CD4-positive, CD25-positive, alpha-beta regulatory T cell (primary cell): ENCODE measurements at places on chromosomes 6 and 20.

DNA sequence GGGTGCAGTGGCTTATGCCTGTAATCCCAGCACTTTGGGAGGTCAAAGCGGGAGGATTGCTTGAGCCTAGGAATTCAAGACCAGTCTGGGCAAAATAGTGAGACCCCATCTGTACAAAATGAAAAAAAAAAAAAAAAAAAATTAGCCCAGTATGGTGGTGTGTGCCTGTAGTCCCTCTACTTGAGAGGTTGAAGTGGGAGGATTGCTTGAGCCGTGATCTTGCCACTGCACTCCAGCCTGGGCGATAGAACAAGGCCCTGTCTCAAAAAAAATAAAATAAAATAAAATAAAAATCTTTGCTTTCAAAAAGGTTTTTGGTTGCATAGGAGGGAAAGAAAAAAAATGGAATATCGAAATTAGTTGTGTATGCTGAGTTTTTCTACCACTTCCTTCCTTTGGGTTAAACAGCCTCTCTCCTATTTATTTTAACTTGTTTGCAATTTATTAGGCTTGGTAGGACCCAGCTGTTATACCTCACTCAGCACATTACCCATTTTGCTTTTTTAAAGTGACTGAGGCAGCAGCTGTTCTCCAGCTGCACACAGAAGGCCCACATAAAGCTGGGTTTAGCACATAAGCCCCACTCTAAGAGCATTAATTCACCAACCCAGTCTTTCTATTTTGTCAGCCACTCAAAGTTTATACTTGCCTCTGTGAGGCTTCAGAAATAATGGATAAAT lies 152.3 kb downstream of the ZFAND3 start:
- no peak for DNase-seq

DNA sequence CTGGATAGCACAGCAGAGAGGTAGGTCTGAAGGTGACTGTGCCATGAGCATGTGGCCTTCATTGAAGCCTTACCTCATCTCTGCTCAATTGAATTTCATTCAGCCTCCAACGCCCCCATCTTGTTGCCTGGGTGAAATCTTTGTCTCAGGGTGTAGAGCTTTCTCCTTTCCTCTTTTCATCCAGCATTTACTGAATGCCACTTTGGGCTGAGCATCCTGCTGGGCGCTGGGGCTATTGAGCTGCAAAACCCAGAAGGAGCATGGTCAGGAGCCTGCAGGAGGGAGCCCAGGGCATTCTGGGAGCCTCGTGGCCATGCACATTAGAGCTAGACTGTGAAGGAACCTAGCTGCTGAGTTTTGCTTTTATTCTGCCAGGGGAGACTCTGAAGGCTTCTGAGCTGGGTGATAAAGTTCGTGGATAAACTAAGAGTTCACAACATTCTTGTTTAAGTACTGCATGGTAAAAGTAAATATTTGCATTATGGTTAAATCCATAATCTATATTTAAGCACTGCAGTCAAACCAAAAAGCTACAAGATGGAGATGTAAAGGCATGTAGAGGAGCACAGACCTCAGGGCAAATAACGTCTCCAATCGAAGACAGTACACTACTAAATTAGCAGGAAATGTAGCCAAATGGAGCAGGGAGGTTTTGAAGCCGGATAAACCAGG lies 13.2 kb upstream of the ASXL1 start:
- no peak for DNase-seq

GRCh38 chr6:11828262-11828870 lies 49.8 kb upstream of the ADTRP start:
- no peak for DNase-seq

DNA sequence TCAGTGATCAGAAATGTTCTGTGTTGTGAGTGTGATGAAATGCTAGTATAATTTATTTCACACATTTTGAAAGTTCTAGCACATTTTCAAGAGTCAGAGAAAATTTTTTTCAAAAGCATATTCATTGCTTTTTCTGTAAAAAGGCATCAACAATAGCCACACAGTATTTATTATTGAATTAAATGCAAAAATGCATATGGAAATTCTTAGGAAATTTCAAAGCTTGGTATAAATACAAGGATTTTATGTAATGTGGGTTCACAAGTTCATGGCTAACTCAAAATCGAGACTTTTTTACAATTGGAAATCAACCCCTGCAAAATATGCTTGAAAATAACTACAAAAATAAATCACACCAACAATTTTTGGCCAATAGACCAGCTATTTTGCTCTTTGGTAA lies 302.0 kb upstream of the ECI2 start:
- DNase-seq, result no peak

GRCh38 chr6:41358503-41358902 lies 23.1 kb downstream of the NCR2 start:
- DNase-seq, result no peak

DNA sequence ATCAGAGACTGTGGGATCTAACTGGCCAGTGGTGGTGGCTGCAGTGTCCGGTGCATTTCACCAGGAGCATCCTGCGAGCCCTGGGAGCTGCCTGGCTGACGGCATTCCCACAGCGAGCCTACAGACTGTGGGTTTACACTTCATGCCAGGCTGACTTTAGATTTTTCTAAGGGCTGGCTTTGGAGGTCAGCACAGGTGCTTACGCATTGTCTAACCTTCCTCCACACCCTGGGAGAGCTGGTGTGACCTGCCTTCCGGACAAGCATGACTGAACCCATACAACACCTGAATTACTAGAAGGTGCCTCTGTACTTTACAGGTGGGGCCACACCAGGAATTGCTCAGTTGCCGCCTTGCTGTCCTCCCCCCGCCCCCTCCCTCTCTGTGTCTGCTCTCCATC lies 96.2 kb downstream of the RREB1 start:
- no peak for DNase-seq

DNA sequence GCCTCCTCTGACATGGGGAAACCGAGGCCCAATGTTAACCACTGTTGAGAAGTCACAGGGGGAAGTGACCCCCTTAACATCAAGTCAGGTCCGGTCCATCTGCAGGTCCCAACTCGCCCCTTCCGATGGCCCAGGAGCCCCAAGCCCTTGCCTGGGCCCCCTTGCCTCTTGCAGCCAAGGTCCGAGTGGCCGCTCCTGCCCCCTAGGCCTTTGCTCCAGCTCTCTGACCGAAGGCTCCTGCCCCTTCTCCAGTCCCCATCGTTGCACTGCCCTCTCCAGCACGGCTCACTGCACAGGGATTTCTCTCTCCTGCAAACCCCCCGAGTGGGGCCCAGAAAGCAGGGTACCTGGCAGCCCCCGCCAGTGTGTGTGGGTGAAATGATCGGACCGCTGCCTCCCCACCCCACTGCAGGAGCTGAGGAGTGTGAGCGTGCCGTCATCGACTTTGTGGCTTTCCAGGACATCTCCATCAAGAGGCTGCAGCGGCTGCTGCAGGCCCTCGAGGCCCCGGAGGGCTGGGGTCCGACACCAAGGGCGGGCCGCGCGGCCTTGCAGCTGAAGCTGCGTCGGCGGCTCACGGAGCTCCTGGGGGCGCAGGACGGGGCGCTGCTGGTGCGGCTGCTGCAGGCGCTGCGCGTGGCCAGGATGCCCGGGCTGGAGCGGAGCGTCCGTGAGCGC lies 1.6 kb downstream of the TNFRSF6B start:
- no peak for DNase-seq

DNA sequence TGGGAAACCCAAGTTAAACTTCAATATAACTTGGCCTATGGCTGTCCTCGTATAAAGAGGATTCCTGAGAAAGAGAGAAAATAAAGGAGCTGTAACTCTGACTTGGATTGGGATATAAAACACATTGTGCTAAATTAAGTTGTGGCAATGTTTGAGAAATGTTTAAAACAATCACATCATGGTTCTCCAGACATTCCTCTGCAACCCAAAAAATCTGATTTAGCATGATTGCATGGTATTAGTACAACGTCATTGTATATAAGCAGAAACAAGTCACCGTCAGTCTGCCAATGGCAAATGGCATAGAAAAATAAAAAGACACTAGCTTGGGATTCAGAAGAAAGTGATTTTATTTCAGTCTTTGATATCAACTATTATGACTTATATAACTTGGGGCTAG lies 140.2 kb upstream of the FAM83B start:
- no peak for DNase-seq

- DNase-seq, result no peak
These were observed 285.0 kb upstream of the SPTLC3 start for GRCh38 chr20:12723811-12724210.

- peak; percentile 79 for DNase-seq
These were observed 1.2 kb downstream of the B3GAT2 start for GRCh38 chr6:70955441-70956190.

DNA sequence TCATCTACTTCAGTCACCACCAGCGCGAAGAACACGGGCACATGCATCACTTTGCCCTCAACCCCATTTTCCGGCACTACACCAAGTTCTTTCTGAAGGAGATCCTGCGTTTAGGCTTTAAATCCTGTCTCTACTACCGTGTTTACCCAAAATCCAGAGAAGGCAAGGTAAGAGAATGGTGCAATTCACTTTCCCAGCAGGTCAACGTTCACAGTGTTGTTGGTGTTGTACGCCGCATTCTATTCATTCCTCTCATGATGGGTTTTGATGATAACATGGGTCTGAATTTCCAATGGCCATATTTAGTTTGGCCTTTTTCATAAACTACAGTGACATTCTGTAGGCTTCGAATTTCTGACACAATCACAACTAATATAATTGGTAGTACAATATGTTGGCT lies 144.3 kb downstream of the CFAP61 start:
- no peak for DNase-seq
